GM12891 (cell line): ENCODE measurements at places on chromosomes 3 and 15.

DNA sequence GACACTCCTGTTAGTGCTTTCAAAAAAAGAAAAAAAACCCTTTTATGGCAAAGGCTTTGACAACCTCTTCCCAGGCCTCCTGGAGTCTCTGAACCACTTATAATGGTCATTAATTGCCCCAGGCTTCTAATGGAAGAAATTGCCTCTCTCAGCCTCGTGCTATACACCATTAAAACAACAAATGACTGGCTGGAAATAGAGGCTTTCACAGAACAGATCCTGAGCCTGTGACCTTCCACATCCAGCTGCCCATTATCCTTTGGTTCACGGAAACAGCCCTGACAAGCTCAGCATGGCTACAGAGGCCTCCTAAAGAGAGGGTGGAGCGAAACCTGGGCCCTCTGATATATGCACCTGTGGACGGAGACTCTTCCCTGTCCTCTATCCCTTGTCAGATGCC, 26.8 kb upstream of the MKRN3 start:
- no peak for DNase-seq

DNA sequence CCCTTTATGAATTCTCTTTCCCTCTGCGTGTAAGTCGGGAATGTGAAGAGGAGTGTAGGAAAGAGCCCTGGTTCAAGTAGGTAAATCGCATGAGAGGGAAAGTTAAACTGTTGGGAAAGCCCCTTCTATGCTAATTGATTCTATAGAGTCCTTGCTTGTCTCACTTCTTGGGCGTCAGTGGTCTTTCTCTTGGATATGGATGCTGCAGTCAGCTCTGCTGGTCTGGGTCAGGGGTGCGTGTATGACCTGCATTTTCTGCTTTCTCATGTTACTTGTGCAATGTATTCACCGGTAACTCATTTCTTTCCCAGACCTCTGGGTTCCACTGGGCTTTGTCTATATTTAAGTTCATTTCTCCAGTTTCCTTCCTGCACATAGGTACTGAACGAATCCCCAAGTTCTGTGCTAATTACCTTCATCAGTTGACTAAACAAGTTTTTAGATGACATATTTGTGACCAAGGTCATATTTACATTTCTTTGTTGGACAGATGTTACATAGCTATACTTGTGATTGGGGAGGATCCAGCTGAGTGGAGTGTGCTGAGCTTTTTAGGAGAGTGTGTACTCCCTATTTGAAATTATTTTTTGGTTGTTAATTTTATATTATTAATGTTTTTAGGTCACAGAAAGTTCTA, 1.4 kb downstream of the SETD5 start:
- DNase-seq: no peak

DNA sequence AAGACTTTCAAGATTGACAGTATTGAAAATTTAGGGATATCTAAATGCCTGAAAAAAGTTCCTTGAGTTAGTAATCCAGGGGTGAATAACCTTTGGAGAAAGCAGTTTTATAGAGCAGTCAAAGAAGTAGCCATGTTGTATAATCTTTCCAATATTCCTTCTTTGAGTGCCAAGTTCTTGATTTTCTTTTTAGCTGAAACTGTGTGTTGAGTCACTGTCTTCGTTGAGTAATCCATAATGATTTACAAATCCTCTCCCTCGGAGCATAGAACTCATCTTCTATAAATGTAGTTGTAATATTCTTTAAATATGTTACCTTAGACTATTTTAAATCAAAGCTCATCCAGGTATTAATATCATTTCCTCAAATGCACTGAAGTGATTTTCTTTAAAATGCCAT, 135.2 kb downstream of the BBX start:
- DNase-seq: no peak

- DNase-seq: no peak
These were observed 28.4 kb downstream of the RASGRP1 start for GRCh38 chr15:38536201-38536676.

DNA sequence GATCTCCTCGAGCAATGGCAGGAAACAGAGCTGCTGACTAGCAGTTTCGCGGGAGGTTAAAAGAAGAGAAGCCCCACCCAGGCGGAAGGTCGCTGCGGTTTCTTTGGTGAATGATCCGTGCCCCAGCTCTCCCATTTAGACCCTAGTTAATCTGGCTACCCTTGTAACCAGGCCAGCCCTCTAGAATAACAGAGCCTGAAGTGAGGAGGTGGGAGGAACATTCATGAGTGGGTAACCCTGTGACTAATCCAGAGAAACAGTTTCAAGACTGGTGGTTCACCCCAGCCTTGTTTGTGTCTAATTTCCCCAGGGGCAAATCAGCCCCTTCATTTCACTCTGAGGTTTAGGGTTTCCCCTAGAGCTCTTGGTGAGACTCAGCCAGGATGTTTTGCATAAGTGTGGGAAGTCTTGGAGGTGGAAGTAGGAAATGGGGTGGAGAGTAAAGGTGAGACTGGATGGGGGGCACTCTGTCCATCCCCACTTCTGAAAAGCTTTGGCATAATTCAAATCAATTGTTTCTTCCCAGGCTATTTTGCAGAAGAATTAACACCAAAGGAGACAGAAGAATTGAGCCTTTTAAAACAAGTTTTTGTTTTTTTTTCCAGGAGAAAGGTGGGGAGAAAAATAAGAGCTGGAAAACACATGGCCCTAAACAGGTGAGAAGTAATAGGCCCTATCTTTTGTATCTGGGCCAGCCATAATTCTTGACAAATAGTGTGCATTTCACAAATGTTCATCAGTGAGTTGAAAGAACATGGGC, 303.1 kb downstream of the RPLP1 start:
- peak; percentile 50 for DNase-seq

- DNase-seq: no peak
These were observed 1.3 kb downstream of the SEMA7A start for GRCh38 chr15:74432271-74432967.

GRCh38 chr3:75396316-75396802, 267.8 kb upstream of the FRG2C start:
- DNase-seq: no peak

DNA sequence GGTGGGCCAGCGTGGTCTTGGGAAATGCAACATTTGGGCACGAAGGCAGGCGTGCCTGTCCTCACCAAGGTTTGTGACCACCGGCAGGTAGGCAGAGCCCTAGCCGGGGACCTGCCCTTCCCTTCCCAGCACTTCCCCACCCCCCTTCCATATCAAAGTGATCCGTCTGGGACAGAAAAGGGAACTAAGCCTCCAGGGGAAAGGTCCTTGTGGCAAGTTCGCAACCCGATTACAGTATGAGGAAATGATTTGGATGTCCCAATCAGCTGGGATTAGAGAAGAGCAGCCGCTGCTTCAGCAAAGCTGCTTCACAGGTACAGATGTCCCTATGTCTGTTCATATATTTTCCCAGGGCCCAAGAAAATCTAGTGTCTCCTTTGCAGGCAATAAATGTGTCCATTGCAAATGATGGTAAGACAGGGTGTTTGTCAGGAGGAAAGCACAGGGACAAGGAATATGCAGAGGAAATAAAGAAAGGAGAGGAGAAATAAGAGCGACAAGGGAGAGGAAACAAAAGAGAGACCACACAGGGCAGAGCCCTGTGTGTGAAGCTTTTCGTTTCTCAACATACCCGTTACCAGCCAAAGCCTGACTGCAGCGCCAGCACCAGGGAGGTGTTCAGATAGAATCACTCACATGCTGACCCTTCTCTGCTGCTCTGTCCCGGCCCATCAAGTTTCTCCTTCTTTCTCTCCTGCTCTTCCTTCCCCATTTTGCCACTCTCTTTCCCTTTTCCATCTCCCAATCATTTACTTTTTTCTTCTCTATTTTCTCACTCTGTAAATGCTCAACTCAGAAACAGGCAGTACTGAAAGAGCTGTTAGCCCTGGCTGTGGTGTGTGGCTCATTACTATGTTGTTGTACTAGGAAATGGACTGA, 17.4 kb upstream of the SECISBP2L start:
- DNase-seq: no peak

GRCh38 chr15:61025781-61026180, 203.3 kb downstream of the RORA start:
- no peak for DNase-seq

DNA sequence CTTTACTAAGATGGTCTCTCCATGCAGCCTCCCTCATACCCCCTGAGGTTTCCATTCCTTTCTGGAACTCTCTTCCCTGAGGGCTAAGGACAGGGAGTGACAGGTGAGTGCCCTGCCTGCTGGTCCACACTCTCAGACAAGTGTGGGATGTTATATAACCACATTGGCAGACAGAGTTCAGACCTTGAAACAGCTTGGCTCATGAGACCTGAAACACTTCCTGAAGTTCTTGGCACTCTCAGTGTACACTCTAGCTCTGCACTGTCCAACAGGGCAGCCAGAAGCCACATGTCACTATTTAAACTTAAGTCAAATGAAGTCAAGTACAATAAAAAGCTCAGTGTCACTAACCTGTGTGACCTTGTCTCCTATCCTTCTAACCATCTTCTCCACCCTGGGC, 188.5 kb downstream of the ZNF621 start:
- no peak for DNase-seq

- no peak for DNase-seq
These were observed 269.2 kb downstream of the THRB start for GRCh38 chr3:24225385-24225950.

GRCh38 chr15:88710027-88710715, 71.4 kb downstream of the ISG20 start:
- no peak for DNase-seq

DNA sequence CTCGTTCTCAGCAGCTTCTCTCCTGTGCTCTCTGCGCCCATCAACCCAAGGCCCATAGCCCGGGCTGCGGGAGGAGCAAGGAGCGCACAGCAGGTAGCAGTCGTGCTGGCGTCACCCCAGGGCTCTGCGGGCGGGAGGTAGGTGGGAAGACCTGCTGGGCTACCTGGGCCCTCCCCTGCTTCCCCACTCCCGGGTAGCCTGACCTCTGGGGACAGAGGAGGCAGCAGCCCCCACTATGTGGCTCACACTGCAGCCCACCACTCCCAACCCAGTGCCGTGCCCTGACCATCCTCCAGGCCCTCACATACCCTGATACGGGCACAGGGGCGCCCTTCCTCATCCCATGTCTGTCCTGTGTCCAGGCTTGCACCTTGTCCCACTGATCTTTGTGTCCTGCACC, 171.0 kb downstream of the NSMCE3 start:
- DNase-seq: no peak

GRCh38 chr15:62392376-62392775, 227.3 kb upstream of the C2CD4B start:
- DNase-seq: no peak

DNA sequence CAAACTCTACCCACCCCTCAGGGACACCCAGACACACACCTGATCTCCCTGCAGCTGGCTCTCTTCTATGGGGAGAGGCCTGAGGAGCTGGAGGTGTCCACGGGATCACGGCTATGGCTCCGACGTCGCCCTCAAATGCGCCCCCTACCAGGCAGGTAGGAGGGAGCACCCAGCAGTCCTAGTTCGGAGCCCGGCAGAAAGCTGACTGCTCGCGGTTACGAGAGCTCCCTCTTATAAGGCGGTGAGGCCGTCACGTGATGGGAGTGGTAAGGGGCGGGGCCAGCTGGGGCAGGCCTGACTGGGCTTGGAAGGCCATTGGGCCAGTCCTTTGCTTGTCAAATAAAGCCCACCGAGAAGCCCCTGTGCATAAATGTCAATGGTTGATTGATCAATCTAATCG, at the start of gene PRR20G:
Gene PRR20G (minus strand): TSS at position 207 of the 400 bp plus-strand sequence. CDS start 681 bp downstream, outside the sequence.
- DNase-seq: no peak

DNA sequence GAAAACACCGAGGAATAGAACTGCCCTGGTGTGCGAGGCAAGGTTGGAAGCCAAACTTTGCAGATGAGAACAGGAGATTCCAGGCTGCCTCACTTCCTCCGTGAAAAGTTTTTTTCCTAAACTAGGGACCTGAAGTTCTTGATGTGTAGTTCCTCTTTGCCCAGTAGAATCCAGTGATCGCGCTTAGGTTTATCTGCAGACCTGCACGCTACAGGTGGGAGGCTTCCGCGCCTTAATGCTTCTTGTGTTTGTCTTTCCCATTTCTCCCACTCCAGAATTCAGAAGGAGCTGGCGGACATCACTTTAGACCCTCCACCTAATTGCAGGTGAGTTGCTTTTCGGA, 5.4 kb downstream of the UBE2E1 start:
- no peak for DNase-seq
